ENCODE measurements at places on chromosomes 2 and 18.

- DNase-seq = peak; percentile 42
These were observed 24.1 kb downstream of the RBM43 start for GRCh38 chr2:151237422-151238025.

GRCh38 chr2:96558061-96558460 lies 21.5 kb downstream of the ARID5A start:
- no peak for DNase-seq

DNA sequence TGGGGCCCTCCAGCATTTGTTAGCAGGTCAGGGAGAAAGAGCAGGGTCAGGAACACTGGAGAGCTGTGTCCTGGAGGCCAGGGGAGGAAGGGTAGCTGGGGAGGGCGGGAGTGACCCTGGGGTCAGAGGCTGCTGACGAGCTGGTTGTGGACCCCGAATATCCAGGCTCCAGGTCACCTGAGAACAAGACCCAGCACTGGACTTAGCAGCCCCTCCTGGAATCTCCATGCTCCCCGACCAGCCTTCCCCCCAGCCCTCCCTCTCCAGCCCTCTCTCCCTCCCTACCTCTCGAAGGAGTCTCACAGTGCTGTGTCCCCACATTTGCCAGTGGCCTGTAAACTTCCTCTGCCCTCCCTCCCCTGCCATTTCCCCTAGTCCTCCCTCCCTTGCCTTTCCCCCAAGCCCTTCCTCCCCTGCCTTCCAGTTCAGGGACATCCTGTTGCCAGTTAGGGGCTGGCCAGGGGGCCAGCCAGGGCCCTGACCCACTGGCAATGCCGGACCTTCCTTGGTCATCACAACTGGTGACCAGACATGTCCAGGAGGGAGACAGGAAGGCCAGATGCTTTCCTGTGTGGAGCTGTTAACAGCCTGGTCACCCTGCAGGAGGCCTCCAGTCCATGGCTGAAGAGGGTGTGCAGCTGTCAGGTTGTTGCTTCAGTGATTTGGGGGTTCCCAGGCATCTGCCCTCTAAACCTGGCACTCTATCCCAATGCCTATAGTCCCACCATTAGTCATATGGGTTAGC lies 50.0 kb upstream of the FAHD2A start:
- DNase-seq = no peak

GRCh38 chr2:44247924-44248323 lies 27.4 kb upstream of the SLC3A1 start:
- DNase-seq = no peak

DNA sequence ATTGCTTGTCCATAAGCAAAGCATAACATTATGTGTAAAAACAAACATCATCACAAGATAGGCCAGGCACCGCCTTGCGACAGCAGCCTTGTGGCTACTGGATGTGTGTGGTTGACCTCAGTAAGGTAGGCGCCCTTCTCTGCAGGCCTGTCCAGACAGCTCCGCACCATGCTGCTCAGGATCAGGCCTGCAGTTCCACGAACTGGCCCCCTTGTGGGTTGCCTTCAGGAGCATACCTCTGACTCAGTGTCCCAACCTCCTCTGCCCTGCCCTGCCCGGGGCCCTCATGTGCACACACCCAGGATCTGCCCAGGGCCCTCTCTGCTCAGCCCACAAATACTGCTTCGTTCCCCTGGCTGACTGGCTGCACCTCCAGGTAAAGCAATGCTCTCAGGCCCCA lies 16.1 kb upstream of the ZNF236 start:
- no peak for DNase-seq

GRCh38 chr18:8471372-8471771 lies 137.9 kb upstream of the RAB12 start:
- no peak for DNase-seq

DNA sequence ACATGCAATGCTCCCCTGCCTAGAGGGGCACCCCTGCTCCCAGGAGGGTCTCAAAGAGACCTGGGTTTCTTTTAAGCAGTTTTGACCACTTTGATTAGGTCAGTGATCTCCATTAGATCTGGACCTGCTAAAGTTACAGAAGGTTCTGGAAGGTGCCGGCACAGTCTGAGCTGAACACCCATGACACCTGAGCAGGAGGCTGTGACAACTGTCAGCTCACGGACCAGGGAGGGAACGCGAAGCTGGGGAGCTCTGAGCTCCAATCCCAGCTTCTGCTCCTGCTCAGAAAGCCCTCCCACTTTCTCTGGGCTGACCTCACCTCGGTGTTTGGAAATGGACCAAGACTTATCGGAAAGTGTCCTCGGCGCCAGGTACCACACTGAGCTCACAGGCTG lies 113.8 kb downstream of the NFATC1 start:
- DNase-seq = peak; percentile 0

Measured in activated CD8-positive, alpha-beta T cell treated with anti-CD3 and anti-CD28 coated beads for 36 hours (primary cell).